ENCODE measurements at places on chromosomes 3 and 15.
A peak's percentile ranks its signal among the peaks of the same experiment; 100 is the strongest.

DNA sequence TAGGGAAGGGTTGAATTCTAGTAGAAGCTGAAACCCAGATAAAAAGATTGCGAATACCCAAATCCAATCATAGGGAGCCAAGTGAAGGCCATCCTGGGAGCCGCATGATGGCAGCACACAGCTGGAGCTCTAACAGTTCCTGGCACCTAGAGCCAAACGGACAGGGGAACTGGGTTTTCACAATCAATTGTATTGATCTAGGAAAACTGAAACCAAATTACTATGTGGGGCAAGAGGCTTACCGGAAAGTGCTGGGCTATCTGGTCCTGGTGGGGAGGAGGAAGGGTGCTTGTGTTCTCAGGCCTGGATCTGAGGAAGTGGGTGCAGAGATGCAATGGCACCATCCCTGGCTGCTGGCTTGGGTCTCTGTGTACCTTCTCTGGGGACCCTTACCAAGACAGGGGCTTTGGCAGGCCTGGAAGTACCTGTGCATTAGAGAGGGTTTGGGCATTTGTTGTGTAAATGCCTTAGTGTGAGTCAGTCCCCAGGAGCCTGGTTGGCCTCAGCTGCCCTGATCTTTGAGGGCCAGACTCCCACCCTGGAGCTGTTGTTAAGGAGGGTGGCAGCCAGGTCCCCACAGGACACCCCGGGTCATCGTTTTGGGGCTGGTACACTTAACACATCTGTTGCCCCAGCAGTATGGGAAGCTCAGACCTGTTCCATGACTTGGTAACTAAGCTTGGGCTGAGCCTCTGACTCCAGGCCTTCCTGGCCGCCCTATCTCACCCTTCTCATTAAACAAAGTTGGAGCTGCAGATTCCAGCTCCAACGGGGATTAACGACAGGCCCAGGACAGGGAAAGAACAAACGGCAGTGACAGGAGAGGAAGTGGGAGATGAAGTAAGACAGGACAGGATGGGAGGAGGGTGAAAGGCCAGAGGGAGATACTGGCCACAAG, 8.9 kb upstream of the FURIN start:
- DNase-seq: no peak

GRCh38 chr3:9976721-9977709, 9.6 kb downstream of the EMC3 start:
- DNase-seq: no peak

- peak; percentile 87 for DNase-seq
These were observed 64.9 kb upstream of the POLG start for GRCh38 chr15:89399238-89400115.

DNA sequence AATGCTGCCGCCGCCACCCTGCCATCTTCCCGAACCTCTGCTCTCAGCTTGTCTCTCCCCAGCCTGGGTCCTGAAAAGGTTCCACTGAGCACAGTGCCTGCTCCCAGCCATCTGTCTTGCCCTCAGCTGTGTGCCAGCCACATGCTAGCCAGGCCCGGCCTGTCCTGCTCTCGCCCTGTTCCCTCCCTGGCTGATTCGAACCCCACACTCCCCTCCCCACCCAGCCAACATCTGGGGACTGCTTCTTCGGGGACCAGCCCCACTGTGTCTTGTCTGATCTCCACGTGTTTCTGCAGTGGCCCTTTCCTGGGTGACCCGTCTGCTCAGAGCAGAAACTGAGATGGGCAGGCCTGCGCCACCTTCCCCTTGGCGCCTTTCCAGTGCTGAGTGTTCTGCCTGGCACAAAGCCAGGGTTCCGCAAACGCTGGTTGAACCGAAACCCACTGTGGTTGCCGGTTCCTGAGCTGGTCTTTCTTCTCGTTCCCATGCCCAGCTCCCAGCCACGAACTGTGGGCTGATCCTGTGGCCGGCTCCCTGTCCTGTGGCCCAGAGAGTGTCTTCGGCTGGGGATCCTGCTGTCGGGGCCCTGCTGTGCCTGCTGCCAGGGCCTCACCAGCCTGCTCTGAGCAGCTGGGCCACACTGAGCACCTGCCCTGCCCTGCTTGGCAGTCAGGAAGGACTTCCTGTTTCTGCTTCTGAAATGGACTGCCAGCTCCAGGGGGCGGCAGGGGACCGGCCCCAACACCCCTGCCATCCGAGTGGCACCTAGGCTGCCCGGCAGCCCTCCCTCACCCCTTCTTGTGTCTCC, 62.7 kb upstream of the KLF13 start:
- DNase-seq: peak; percentile 46

GRCh38 chr3:183862610-183863009, 22.1 kb downstream of the PARL start:
- no peak for DNase-seq
